Upper lobe of right lung (tissue), 1 donor: ENCODE measurements at places on chromosomes 16 and 17. TPM values are rescaled to one million over a fixed set of nuclear protein-coding genes. Genes with fewer than 3 reads are reported as not detected.

GRCh38 chr16:58107709-58108108 lies 21.5 kb downstream of the CFAP20 start:
- DNase-seq, result no peak
- no peaks in the 10 kb centered on the region for H3K27me3 ChIP-seq
- peaks cover 4% of the 10 kb centered on the region for H3K36me3 ChIP-seq
- no peaks in the 10 kb centered on the region for H3K4me1 ChIP-seq

Gene FOXO3B
- 3.1 TPM for total RNA-seq

GRCh38 chr16:66289986-66290385 lies 76.5 kb upstream of the CDH5 start:
- no peak overlapping the region for H3K4me3 ChIP-seq
- H3K27ac ChIP-seq, result no peak overlapping the region
- H3K27me3 ChIP-seq, result no peaks in the 10 kb centered on the region
- DNase-seq, result no peak

- no peak for DNase-seq
- no peak overlapping the region for H3K4me3 ChIP-seq
- no peaks in the 10 kb centered on the region for H3K4me1 ChIP-seq
- no peak overlapping the region for H3K27ac ChIP-seq
These were observed 37.8 kb upstream of the LHX1 start for GRCh38 chr17:36899250-36900159.

GRCh38 chr16:12601290-12601900 lies 202.3 kb downstream of the CPPED1 start:
- no peak overlapping the region for H3K27ac ChIP-seq
- no peak overlapping the region for H3K4me3 ChIP-seq
- no peaks in the 10 kb centered on the region for H3K27me3 ChIP-seq
- H3K36me3 ChIP-seq, result no peaks in the 10 kb centered on the region
- no peaks in the 10 kb centered on the region for H3K4me1 ChIP-seq

- H3K27ac ChIP-seq, result no peak overlapping the region
- no peak overlapping the region for H3K4me3 ChIP-seq
- H3K36me3 ChIP-seq, result no peaks in the 10 kb centered on the region
- peak; percentile 22 for DNase-seq
- H3K27me3 ChIP-seq, result no peaks in the 10 kb centered on the region
These were observed 376.1 kb downstream of the SEC14L1 start for GRCh38 chr17:77516902-77517301.

DNA sequence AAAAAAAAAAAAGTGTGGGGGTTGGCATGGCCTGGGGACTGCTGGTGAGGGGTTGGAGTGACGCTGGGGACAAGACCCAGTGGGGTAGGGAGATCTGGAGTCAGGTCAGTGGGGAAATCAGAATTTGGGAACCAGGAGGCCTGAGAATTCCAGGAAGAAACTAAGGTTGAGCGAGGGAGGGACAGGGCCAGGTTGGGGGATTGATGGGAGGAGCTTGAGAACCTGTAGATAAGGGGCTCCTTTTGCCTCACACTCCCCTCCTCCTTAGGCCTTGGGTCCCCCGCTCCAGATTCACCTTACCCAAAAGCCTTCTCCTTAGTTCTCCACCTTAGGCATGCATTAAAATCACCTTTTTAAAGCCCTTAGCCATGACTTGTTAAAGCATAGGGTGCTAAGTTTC lies 8.3 kb upstream of the PYDC1 start:
- no peaks in the 10 kb centered on the region for H3K4me1 ChIP-seq
- no peaks in the 10 kb centered on the region for H3K36me3 ChIP-seq
- DNase-seq, result no peak

Gene KREMEN2
- not detected for total RNA-seq

Gene WRAP53
- total RNA-seq, result 5.7 TPM

DNA sequence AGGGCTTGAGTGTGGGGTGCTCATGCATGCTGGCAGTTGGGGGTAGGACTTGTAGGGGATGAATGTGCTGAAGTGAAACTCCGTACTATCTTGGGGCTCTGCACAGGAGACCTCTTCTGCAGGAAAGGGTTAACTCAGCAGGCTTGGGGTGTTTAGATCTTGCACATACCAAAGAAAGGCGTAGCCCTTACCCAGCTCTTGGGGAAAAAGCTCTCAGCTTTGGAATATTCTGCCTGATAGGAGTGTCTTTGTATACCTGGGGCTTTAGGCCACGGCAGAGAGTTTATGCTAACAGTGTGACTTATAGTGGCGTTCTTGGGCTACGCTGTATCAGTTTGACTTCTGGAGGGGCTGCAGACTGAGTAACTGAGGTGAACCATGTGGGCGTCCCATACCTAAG lies 21.1 kb downstream of the KRT25 start:
- H3K27ac ChIP-seq, result no peak overlapping the region
- H3K4me3 ChIP-seq, result no peak overlapping the region
- no peaks in the 10 kb centered on the region for H3K36me3 ChIP-seq
- no peaks in the 10 kb centered on the region for H3K27me3 ChIP-seq

Gene ST3GAL2
- total RNA-seq, result 30.9 TPM

- no peak overlapping the region for H3K27ac ChIP-seq
- no peak overlapping the region for H3K4me3 ChIP-seq
- peaks cover 83% of the 10 kb centered on the region for H3K36me3 ChIP-seq
- no peak for DNase-seq
- H3K4me1 ChIP-seq, result no peaks in the 10 kb centered on the region
These were observed 43.9 kb upstream of the AQP8 start for GRCh38 chr16:25172831-25173230.

Gene KRT23
- 1.1 TPM for total RNA-seq

Gene ITGAD
- 0.20 TPM for total RNA-seq

DNA sequence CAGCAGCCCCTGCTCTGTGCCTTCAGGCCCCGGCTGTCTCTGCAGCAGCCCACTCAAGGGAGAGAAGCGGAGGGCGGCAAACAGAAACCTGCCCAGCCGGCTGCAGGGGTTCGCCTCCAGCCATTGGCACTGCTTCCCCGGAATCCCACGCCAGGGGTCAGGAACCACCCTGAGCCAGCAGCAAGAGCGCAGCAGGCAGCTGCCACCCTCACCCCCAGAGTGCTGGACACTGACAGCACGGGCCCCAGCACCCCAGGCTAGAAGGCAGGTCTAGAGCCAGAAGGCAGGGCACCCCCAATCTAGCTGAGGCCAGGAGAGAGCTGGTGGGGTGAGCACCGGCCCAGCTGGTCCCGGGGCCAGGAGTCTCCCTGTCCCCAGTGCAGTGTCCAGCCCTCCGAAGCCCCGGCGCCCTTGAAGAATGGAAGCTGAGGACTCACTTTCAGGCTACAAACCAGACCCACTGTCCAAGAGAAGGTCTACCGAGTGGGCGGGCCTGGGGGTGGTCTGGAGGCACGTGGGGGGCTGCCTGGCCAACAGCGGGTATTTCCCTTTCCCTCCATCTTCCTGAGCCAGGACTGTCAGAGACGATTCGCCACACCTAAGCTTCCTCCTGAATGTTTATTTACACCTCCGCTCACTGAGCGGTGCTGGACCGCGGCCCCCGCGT lies 8.4 kb downstream of the UBALD2 start:
- peak; percentile 67 for DNase-seq
- peaks cover 55% of the 10 kb centered on the region for H3K4me1 ChIP-seq
- peak overlapping the region; percentile 58 for H3K27ac ChIP-seq

Gene COX10
- 13.5 TPM for total RNA-seq

DNA sequence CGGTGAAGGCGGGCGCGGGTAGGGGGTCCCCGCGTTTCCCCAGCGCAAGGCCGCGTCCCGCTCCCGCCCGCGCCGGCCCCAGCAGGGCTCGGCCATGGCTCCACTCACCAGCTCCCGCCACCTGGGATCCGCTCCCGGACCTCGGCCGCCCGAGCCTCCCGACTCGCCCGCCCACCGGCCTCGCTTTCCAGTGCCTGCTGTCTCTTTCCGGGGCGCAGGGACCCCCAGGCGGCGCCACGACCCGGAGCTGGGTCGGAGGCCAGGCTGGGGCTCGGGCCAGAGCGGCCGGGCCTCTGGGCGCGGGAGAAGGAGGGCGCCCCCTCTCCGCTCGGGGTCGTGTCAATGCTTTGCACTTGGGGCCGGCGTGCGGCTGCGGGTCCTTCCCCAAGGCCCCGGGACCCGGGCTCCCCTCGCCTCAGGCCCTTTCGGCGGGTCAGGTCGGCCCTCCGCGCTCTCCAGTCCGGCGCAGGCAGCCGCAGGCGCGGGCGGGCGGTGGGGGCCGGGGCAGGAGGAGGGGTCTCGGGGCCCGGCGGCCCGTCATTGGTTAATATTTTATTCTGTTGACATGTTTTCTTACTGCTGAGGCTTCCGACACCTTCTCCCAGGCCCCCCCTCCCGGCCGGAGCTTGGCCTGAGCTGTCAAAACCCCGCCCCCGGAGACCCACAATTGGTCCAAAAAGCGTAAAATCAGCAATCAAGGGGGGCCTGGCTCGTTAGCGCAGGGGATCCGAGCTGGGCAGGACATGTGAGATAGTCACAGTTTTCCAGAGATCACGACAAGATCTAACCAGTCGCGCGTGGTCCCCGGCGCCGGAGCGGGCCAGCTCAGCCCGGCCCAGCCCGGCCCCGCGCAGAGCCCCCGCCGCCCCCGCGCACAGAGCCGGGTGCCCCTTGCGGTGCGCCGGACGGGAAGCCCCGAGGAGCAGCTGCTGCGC lies at the start of gene TBX2:
Gene TBX2, plus strand, starts transcription at position 713 of the 935 bp plus-strand sequence. CDS start 334 bp downstream, outside the sequence.
- H3K4me3 ChIP-seq, result peak within 1 kb of the TSS; percentile 65
- peak; percentile 82 for DNase-seq
- H3K4me1 ChIP-seq, result peaks cover 21% of the 10 kb centered on the region
- H3K27ac ChIP-seq, result peak within 1 kb of the TSS; percentile 91
- peaks cover 14% of the 10 kb centered on the region for H3K36me3 ChIP-seq
- peaks cover 79% of the 10 kb centered on the region for H3K27me3 ChIP-seq

GRCh38 chr16:51719376-51719775 lies 568.3 kb upstream of the SALL1 start:
- no peak for DNase-seq
- no peak overlapping the region for H3K4me3 ChIP-seq
- no peaks in the 10 kb centered on the region for H3K27me3 ChIP-seq
- no peaks in the 10 kb centered on the region for H3K36me3 ChIP-seq

Gene FADS6
- total RNA-seq, result not detected

Gene C1QTNF8
- total RNA-seq, result not detected

DNA sequence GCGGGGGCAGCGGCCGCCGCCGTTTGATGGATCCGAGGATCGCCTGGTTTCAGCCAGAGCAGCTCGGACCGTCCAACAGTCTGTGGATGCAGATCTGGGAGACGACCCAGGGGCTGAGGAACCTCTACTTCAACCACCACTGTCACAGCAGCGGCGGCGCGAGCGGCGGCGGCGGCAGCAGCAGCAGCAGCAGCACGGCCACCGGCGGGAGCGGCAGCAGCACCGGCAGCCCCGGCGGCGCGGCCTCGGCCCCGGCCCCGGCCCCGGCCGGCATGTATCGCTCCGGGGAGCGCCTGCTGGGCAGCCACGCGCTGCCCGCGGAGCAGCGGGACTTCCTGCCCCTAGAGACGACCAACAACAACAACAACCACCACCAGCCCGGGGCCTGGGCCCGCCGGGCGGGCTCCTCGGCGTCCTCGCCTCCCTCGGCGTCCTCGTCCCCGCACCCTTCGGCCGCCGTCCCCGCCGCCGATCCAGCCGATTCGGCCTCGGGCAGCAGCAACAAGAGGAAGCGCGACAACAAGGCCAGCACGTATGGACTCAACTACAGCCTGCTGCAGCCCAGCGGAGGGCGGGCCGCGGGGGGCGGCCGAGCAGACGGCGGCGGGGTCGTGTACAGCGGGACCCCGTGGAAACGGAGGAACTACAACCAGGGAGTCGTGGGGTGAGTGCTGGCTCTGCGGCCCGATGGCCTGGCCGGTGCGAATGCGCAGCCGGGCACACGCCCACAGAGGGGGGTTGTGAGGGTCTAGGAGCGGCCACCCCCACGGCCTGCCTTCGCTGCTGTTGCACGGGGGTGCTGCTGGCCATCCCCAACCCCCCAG lies 702 bp downstream of the TENT4B start:
- peaks cover 34% of the 10 kb centered on the region for H3K4me1 ChIP-seq
- H3K27me3 ChIP-seq, result no peaks in the 10 kb centered on the region
- no peaks in the 10 kb centered on the region for H3K36me3 ChIP-seq
- peak; percentile 78 for DNase-seq

- H3K27me3 ChIP-seq, result no peaks in the 10 kb centered on the region
- no peaks in the 10 kb centered on the region for H3K4me1 ChIP-seq
- no peak for DNase-seq
- no peaks in the 10 kb centered on the region for H3K36me3 ChIP-seq
- H3K4me3 ChIP-seq, result no peak overlapping the region
These were observed 395.7 kb upstream of the ASIC2 start for GRCh38 chr17:33688771-33689170.

DNA sequence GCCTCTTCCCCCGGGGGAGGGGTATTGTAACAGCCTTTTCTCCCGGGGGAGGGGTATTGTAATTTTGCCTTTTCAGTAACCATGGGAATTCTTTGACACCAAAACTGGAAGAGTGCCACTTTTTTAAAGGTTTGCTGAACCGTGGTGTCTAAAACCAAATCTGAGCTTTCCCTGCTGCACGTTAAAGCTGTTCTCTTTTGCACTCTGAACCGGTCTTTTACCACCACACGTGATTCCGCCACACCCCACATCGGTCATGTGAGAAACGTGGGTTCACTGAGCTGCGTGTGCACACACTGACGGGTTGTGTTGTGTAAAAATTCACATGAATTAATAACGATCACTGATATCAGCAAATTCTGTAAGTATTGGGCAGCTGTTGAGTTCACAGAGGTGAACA lies 9.2 kb upstream of the ACSF3 start:
- H3K4me1 ChIP-seq, result no peaks in the 10 kb centered on the region
- H3K27me3 ChIP-seq, result peaks cover 14% of the 10 kb centered on the region
- no peak overlapping the region for H3K4me3 ChIP-seq
- no peaks in the 10 kb centered on the region for H3K36me3 ChIP-seq
- no peak for DNase-seq

Gene SARM1
- total RNA-seq, result 14.4 TPM

DNA sequence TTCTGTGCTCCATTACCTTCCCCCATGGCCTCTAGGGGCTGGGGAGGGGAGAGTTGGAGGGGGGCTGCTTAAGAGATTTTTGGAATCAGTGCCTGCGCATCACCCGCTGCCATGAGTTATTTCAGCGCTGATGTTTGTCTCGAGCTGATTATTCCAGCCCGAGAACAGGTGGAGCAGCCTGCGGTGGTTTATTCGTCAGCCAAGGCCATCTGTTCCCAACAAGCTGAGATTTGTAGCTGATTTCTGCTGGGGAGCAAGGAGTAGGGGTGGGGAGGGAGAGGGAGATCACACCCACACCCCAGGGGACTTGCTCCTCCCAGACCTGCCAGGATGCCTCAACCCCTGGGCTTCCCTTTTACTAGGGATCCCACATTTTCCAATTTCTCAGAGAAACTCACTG lies 23.1 kb downstream of the PIPOX start:
- no peaks in the 10 kb centered on the region for H3K36me3 ChIP-seq
- no peaks in the 10 kb centered on the region for H3K27me3 ChIP-seq
- no peaks in the 10 kb centered on the region for H3K4me1 ChIP-seq

Gene RASD1
- total RNA-seq, result 39.2 TPM

Gene PLA2G10
- total RNA-seq, result 6.6 TPM

GRCh38 chr17:74818291-74818938 lies 41.3 kb downstream of the GRIN2C start:
- no peak overlapping the region for H3K27ac ChIP-seq
- H3K4me3 ChIP-seq, result no peak overlapping the region
- H3K27me3 ChIP-seq, result no peaks in the 10 kb centered on the region
- H3K4me1 ChIP-seq, result peaks cover 6% of the 10 kb centered on the region
